ENCODE measurements at places on chromosomes 3 and 15.

GRCh38 chr15:67897646-67898339 lies 57.9 kb upstream of the RNU6-1 start:
- DNase-seq: no peak

DNA sequence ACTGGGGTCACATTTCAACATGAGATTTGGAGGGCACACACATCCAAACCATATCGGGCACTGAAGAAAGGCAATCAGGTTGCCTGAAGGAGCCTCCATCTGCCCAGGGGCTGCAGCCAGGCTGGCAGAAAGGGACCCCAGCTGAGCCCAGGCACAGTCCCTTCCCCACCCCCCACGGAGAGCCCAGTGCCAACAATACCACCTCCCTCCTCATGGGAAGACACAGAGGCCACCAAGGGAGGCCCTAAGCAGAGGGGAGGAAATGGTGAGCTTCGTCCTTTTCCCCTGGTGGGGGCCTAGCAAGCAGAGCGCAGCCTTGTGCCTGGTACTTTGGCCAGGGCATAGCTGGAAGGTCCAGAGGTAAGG lies 3.0 kb upstream of the STRA6 start:
- no peak for DNase-seq

DNA sequence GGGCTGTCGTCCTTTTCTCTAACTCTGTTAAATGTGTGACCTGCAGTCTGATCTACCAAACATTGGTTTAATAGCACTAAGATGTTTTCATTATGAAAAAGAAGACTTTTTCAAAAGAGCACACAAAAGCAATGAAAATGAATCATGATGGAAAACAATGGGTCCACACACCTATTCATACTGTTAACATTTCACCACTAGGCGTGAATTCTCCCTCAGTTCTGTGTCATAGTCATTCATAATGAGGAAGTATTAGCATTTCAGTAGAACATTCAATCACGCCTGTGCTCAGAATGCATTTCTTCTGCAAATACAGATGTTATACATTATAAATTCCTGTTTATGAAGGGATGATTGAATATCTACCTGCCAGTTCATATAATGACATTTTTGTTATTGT lies 35.9 kb downstream of the EIF4E3 start:
- no peak for DNase-seq

- no peak for DNase-seq
Measured at GRCh38 chr15:63000706-63001105, 41.8 kb upstream of the TPM1 start.

DNA sequence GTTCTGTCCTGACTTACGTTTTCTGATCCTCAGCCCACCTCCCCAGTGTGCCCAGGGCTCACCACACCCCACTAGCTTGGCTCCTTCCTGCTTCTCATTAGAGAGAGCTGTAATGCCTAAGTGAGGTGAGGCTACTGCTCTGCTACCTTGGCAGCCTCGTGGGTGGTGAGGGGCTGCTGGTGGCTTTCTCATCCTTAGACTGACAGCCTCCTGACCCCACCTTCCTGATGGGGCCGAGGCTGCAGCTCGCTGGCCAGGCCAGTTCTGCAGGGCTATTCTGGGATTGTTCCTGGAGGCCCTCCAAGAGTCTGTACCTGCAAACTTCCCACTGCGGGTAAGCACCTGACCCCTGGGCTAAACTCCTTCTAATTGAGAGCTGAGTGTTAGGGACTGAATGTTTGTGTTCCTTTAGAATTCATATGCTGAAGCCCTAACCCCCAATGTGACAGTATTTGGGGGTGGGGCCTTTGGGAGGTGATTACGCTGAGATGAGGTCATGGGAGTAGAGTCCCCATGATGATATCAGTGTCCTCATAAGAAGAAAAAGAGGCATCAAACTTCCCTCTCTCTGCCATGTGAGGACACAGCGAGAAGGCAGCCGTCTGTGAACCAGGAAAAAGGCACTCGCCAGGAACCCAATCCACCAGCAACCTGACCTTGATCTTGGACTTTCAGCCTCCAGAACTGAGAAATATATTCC lies 38.1 kb upstream of the IQSEC1 start:
- DNase-seq: no peak

GRCh38 chr15:51108933-51109550 lies 14.3 kb upstream of the TNFAIP8L3 start:
- DNase-seq: no peak

GRCh38 chr15:64586259-64586870 lies 126.0 kb downstream of the ZNF609 start:
- DNase-seq: no peak

GRCh38 chr15:79073336-79073735 lies 17.2 kb downstream of the RASGRF1 start:
- no peak for DNase-seq

DNA sequence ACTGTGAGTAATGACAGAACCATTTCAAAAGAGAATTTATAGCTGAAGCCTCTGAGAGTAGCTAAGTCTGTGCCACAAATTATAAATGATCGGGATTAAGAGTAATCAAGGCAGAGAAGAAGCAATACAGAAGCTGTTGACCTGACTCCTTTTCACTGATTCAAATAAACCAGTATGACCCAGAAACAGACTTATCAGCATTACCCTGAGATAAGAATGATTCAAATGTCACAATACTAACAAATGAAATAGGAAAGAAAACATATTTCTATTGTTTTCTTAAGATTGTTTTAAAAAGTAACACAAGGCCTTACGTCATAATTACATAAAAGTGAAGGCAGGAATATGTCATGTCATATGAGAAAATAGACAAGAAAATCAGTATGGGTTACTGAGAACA lies 1534.6 kb downstream of the SI start:
- DNase-seq: no peak

GRCh38 chr15:38192496-38192895 lies 60.1 kb upstream of the SPRED1 start:
- DNase-seq: no peak

- peak; percentile 81 for DNase-seq
Measured at GRCh38 chr3:39447637-39448483, 19.6 kb upstream of the MOBP start.

GRCh38 chr3:116647996-116648395 lies 61.6 kb upstream of the TUSC7 start:
- no peak for DNase-seq

DNA sequence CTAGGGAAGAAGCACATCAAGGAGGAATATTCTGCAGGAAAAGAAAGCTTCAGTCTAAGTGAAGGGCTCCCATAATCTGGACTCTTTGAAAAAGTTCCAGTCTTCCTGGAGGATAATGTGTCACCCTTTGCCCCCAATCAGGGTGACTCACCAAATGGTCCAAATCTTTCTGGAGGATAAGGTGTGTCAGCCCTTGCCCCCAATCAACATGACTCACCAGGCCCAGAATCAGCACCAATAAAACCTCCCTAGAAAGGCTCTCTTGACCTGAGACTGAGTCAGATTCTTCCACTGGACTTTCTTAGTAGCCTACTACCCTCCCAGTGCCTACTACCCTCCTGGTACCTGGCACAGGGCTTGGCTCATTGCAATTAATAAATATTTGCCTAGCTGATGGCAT lies 9.5 kb upstream of the ARL14 start:
- no peak for DNase-seq

All from hematopoietic multipotent progenitor cell treated with erythropoietin and hydrocortisone succinate and interleukin-3 and kit ligand, for 15 days (in vitro differentiated cells).